Activated naive CD4-positive, alpha-beta T cell treated with anti-CD3 and anti-CD28 coated beads for 36 hours (primary cell): ENCODE measurements at places on chromosomes 7 and 10.
A peak's percentile ranks its signal among the peaks of the same experiment; 100 is the strongest.

DNA sequence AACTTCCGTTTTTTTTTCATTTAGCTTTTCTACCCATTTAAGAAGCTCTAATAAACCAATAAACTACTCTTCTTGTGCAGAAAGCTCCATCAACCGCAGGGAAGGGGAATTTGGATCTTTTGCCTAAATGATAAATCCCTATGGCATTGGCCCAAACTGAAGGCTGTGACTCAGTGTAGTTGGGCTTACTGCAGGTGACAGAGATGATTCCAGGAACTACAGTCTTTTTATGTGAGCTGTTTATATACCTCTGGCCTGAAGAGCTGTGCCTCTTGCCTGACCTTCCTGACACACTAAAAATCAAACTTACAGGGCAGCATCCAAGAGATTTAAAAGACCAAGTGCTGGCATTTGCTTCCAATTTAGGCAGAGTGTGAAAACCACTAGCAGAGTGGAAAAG, 25.2 kb downstream of the ABCB1 start:
- no peak for DNase-seq

- DNase-seq = no peak
Measured at GRCh38 chr7:71482284-71482683, 350.3 kb downstream of the GALNT17 start.

DNA sequence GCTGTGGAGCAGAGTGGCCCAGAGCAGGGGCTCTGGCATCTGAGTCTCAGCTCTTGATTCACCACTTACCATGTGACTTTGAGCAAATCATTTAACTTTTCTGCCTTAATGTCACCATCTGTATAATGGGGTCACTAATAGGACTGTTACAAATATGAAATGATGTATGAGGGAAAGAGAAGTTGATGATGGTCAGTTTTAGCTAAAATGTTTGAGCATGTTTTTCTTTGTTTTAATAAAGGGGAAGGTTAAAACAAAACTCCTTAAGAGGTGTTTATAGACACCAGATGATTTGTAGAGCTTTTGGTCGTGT, 81.0 kb downstream of the CCNY start:
- DNase-seq = no peak

- no peak for DNase-seq
Measured at GRCh38 chr10:68562661-68563570, 2.8 kb downstream of the TET1 start.

GRCh38 chr7:101740981-101741725, 76.3 kb upstream of the CUX1 start:
- DNase-seq = peak; percentile 14

GRCh38 chr7:501526-501925, 18.1 kb downstream of the PDGFA start:
- DNase-seq = no peak

DNA sequence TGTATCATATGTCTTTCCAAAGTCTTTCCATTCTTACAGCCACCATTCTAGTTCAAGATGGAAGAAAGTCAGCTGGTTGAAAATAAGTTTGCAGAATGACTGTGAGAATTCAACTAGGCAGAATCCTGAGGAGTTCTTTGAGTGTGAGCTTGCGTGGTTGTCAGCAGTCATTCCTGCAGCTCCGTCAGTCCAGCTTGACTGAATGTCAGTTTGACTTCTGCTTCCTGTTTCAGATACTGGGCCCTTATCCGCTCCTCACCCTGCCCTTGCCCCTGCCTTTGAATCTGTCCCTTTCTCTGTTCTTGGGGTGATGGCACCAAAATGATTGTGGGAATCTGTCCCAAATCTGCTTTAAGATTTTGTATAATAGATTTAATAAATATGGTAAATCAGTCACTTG, 27.8 kb downstream of the SLC26A5 start:
- DNase-seq = no peak

GRCh38 chr7:16232273-16232672, 189.1 kb downstream of the CRPPA start:
- DNase-seq = no peak

DNA sequence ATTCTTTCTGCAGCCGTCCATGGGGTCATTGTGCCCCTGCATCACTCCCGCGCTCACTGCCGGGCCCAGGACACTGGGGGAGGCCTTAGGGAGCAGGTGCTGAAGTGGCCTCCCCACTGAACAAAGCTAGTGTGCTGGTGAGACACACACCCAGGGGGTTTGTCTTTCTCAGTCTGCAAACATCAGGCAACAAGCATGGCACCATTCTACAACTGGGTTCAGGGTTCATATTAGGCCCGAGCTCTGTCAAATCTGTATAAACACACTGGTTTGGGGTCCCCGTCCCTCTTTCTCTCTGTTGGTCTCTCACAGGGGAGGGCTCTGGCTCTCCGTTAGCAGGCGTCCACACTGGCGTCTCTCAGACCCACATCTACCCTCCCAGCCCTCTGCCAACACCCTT, 11.1 kb upstream of the PPP2R2D start:
- DNase-seq = no peak

GRCh38 chr10:73785721-73786511, 510 bp downstream of the ZSWIM8 start:
- peak; percentile 50 for DNase-seq

DNA sequence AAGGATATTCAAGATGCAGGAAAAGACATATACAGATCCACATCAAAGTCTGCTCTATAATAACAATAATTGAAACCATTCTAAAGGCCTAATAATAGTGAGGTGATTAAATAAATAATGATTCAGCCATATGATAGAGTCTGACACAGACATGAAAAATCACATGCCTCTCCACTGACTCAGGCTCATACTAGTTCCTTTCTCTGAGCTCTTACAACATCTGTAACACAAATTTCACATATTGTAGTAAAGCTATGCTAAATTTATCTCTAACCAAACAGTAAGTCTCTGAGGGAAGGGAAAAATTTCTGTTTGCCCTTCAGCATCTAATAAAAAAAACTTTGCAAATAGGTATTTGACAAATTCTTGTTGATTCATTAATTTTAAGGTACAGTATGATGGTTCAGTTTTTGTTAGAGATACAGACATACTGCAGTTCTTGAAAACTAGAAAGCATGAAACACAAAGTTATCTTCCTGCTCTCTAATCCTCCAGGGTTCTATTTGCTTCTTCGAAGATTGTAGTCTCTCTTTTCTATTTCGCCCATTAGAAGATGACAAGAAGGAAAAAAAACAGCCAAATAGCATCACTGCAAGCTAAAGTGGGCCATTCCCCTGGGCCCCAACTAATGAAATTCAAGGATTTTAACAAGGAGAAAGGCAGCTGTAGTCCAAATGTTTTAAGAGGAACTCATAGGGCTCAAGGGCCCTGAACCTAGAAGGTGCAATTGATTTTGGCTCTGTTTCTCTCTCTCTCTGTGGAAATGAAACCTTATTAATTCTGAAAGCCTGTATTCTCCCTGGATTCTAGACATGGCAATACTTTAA, 53.9 kb downstream of the CUBN start:
- DNase-seq = no peak

- peak; percentile 37 for DNase-seq
Measured at GRCh38 chr7:134845461-134845860, 66.0 kb downstream of the CALD1 start.

DNA sequence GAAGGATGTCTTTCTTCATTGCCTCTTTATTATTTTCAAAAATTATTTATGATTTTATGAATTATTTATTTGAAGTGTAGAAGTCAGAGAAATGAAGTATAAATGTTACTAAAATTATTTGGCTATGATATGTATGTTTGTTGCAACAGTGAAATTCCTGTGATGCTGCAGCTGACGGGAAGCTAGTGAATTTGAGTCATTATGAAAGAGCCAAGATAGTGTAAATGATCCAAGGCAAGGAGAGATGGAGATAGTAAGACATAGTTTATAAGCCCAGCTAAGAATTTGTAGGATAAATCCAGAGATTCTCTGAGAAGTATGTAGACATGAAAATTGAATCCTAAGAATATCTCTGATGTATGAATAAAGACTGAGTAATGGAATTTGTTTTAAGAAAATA, 30.8 kb downstream of the CASD1 start:
- no peak for DNase-seq

GRCh38 chr7:2665359-2665791, 22.6 kb upstream of the AMZ1 start:
- no peak for DNase-seq

GRCh38 chr7:151175793-151176311, 8.4 kb upstream of the GBX1 start:
- DNase-seq = no peak

- DNase-seq = no peak
Measured at GRCh38 chr10:117830205-117830604, 216.5 kb downstream of the RAB11FIP2 start.

- no peak for DNase-seq
Measured at GRCh38 chr7:14837216-14837615, 65.3 kb downstream of the DGKB start.

- DNase-seq = no peak
Measured at GRCh38 chr10:122051609-122052385, 62.8 kb downstream of the TACC2 start.

DNA sequence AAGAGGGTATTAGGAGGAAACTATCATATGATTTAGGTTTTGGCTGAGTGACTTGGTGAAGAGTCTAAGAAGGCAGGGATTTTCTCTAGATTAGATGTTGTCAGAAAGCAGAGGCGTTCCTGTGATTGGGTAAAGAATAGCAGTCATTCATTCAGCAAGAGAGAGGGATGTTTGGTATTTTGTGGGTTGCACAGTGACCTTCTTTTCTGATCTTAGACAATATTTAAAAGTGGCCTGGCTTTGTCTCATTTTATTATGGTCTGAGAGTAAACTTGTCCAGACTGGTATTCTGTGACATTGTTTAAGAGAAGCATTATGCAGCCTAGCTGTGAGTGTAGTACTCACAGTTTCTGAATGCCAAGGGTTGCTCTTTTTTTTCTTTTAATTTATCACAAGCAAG, 18.5 kb downstream of the HYAL4 start:
- no peak for DNase-seq

DNA sequence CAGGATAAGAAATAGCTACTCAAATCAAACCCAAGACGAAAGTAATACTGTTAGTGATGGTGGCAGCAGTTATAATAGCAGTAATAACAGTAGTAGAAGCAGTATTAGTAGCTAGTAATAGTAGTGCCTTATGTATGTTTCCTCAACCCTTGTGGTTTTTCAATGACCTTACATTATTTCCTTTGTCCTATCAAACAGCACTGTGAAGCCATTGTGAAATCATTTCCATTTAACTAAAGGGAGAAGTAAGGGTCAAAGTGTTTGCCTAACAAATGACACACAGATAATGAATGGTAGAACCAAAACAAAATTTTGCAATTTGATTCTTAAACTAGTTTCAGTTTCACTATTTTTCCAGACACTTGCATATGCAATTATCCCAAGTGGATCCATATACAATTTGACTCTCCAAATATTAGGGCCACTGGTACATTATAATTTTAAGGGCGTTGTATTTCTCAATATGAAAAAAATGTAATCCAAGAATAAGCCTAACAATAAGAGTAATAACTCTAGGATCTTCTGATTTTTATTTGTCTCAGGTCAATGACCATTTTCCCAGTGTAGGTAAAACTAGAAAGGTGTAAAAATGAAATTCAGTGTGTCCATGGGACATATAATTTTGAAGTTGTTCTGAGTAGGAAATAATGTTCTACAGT, 33.7 kb upstream of the TMEM26 start:
- no peak for DNase-seq

- no peak for DNase-seq
Measured at GRCh38 chr7:4308205-4308590, 373.9 kb upstream of the FOXK1 start.

- no peak for DNase-seq
Measured at GRCh38 chr7:106010331-106010730, 47.3 kb downstream of the CDHR3 start.

GRCh38 chr10:92657024-92657423, 32.7 kb upstream of the HHEX start:
- DNase-seq = no peak

- DNase-seq = no peak
Measured at GRCh38 chr7:99352247-99352646, 22.3 kb upstream of the ARPC1B start.

DNA sequence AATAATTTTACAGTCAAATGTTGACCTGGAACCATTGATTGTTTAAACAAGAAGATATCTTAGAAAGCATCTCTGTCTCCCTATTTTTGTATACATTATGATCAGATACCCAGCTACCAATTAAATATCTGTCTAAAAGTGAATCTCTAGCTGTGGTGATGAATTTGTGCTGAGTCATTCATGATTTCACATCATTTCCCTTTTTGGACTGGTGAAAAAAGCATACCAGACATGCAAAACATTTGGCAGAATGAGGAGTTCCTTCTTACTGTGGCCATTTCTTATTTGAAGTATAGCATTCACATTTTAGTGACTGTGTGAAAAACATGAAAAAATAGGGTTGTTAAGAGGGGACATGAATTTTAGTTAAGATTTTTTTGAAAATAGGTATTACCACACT, 98.0 kb upstream of the GATA3 start:
- DNase-seq = no peak

DNA sequence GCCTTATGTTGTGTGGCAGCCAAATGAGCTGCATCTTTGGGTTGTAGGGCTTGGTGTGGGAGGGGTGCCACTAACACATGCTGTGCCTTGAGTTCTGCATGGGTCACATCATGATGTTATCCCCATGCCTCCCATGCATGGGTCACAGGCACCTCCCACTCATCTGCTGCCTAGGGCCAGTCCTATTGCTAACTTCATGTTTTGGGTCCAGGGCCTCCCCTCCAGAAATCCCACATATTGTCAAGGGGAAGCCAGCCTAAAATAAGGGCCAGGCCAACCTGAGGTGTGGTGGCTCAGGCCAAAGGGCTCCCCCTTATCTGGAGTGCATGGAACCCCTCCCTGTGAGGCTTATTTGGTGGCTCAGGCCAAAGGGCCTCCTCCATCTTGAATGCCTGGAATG, 299.0 kb downstream of the RPS24 start:
- DNase-seq = no peak

DNA sequence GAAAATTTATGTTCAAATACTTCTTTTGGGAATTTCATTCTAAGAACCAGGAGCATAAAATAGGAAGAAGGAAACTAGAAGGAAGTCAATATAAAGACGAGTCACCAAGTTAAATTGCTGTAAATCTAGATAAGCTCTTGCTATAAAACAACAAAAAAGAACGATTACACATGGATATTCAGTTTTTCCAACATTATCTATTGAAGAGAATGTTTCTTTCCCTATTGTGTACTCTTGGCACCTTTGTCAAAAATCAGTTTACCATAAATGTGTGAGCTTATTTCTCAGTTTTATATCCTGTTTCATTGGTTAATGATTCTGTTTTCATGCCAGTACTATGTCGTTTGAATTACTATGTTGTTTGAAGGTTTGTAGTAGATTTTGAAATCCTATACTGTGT, 536.3 kb upstream of the MKI67 start:
- no peak for DNase-seq
